ENCODE measurements at places on chromosomes 11 and 22.

GRCh38 chr11:107710301-107710700 is 1.6 kb downstream of the SLN start:
- no peak for DNase-seq

- no peak for DNase-seq
Observed at GRCh38 chr11:88131764-88132470, 43.3 kb downstream of the RAB38 start.

DNA sequence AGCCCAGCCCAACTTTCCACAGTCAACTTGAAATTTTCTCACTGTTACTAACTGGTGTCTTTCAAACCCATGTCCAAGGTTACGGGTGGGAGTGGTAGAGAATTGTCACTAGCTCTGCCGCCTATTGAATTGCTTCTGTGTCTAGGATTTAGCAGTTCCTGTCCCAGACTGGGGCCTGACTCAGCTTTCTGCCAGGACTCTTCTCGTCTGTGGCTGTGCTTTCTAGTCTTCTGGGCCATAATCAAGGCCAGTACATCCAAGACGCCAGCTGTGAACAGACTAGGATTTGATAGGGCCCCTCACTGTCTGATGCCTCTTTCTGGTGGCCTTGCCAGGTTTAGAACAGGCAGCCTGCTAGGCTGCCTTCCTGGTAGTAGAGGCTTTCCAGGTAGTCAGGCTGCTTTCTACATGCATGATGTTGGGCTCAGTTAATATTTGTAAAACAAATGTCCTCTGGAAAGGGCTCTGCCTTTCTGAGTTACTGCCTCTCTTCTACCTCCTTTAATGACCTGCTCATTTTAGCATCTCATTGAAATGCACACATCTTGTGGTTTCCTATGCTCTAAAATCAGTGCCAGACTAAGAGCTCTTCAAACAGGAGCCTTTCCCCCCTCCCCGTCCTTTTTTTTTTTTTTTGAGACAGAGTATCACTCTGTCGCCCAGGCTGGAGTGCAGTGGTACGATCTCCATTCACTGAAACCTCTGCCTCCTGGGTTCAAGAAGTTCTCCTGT is 13.1 kb upstream of the HIKESHI start:
- no peak for DNase-seq

GRCh38 chr22:22446517-22446916 is 62.0 kb downstream of the ZNF280B start:
- no peak for DNase-seq

DNA sequence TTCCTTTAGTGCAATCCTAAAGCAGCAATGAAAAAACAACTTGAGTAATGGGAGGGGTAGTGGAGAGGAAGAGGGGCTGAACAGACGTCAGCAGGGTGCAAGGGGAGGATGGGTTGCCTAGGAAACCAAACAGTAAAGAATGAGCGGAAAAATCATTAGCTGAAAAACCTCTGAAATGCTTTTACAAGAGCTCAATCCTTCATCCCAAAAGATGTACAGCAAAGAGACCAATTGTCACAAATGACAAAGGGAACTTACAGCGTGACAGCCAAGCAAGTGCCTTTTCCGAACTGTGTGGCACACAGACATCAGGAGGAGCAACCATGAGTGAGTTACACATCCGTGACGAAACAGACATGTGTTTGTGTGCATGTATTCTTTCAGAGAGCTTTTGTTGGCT is 104.6 kb downstream of the SIK3 start:
- no peak for DNase-seq

- DNase-seq = no peak
Observed at GRCh38 chr11:67111261-67111660, 7.8 kb upstream of the KDM2A start.
